ENCODE measurements at places on chromosomes 2 and 18.
A peak's percentile ranks its signal among the peaks of the same experiment; 100 is the strongest.

DNA sequence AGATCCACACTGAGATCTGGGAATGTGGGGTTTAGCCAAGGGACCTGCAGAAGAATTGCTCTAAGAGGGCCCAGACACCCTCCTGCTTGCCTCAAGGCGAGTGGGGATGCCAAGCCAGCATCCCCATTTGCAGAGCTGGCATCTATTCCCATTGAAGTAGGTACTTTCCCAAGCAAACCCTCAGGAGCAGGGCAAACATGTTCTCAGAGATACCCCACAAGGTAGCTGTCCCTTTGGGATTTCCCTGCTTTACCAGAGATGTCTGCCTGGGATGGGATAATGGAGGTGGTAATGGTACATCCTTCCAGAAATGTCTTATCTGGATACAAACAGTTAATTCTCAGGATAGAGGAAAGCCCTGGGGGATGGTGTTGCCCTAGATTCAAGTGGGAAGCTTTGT, 51.2 kb downstream of the GYPC start:
- DNase-seq = no peak

GRCh38 chr18:79385326-79385707, 10.4 kb upstream of the NFATC1 start:
- DNase-seq = no peak

GRCh38 chr2:209380293-209380692, 43.6 kb upstream of the MAP2 start:
- no peak for DNase-seq

DNA sequence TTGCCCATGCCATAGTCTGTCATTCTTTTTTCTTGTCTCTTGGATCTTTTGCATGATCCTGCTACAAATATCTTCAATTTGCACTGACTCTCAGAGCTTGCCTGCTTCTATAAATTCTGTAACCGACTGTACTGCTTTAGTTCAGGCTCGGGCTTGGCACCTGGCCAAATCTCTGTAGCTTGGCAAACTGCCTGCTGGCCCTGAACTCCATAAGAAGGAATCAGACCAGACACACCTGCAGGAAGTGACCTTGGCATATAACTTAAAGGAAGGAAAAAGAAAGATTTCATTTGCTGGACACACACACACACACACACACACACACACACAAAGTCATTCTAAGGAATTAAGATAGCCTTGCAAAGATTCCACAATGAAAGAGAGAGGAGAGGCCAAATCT, 291.2 kb upstream of the DDX18 start:
- no peak for DNase-seq

DNA sequence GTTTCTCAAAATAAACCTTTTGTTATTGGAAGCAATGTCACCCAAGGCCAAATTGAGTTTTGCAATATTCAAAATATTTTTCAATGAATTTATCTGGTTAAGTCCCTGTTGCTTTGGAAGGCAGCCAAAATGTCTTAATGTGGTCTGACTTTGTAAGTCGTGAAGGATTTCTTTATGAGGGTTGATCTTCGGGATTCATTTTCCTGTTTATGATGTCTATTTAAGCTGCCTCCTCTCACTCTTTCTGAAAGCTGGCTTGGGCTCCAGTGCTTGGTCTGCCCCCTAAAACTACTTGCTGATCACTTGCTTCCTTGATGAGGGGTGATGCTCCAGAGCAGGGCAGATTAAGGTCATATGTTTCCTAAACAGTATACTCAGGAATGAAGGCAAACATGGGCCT, 141.1 kb downstream of the ANTXR1 start:
- DNase-seq = no peak

GRCh38 chr2:20110383-20110782, 59.0 kb upstream of the LAPTM4A start:
- DNase-seq = no peak

GRCh38 chr2:86225581-86225980, 26.3 kb downstream of the MRPL35 start:
- DNase-seq = no peak

DNA sequence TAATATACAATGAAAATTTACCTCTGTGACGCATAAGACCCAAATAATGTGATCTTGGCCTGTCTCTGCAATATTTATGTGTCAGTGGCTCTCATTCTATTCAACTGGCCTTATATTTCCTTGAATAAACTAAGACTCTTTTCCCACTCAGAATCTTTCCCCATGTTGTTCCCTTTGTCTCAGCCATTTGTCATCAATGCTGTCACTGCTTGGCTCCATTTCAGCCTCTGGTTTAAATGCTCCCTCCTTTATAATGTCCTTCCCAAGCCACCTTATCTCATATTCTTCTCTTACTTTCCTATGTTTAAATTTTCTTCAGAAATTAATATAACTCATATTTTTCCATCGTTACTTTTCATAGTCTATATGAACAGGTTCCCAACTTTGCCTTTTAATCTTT, 158.3 kb upstream of the DTNA start:
- no peak for DNase-seq

- DNase-seq = no peak
These were observed 41.7 kb downstream of the MYOM1 start for GRCh38 chr18:3177902-3178687.

DNA sequence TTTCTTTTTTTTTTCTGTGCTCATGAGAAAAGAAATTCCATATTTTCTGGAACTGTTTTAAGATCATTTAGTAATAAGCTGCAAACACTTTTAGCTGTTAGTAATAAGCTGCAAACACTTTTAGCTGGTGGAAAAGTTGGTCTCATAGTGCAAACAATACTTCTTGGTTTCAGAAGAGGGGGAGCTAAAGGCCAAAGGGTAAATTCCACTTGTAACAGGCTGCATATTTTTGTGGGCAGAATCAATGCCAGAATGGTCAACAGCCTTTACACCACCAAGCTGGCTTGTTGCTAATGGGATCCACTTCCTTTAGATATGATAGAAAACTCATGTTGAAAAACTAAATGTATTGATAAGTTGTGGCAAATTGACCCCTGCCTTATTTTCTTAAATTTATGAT, 356.8 kb downstream of the NR4A2 start:
- DNase-seq = peak; percentile 5

DNA sequence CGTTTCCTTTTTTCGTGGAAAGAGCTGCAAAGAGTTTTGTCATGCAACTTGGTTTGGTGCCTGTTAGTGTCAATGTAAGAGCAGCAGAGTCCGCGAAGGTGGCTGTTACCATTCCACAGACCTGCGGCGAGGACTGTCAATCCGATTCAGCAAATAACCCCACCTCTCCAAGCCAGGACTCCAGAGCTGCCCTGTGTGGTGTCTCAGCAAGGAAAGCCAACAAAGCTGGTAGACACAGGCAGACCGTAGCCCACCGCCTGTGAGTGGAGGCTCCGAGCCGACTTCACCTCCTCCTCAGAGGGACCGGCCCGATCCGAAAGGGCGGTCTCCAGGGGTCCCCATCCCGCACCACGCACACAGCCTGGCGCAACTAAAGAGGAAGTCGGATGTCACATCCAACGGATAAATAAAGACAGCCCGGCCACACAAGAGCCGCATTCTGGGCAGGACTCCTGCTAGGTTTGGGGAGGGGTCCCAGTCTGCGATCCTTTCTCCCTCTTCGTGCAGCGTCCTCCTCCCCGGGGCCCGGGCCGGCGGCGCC, 819 bp downstream of the ANKRD44 start:
- no peak for DNase-seq

DNA sequence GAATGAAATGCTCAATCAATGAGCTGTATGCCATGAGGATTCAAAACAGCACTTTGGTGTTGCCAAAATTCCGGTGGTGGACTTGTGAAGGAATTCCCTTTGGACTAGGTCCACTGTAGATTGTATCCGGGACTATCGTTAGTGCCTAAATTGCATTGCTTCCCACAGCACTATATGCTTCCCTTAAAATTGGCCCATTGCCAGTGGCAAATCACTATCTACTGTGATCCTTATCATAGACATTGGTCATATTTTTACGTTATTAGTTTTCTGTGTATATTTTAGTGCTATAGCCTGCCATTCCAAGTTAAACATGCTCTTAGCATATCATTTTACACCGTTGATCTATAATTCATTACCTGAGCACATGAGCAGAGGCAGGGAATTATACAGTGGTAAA, 1.7 kb downstream of the PJVK start:
- no peak for DNase-seq

DNA sequence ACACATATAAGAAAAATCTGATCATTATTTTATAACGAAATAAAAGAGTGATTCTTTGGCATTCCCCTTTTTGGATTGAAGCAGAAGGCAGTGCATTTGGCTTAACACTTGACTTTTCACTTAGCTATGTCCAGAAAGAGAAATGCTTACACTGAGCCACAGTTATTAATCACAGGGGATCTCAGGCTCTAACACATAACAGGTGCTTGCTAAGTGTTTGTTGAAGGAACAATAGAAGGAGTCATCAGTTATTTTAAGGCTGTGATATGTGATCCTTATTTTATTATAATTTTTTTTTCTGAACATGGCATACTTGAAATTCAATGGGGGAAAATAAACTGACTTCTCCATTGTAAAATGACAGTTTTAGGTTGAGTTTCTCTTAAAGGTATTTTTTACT, 209.5 kb downstream of the UBE2E3 start:
- DNase-seq = no peak
